Neural crest cell (in vitro differentiated cells): ENCODE measurements at places on chromosomes 5 and 9.

GRCh38 chr5:134714120-134714519, 24.2 kb upstream of the CAMLG start:
- no peak for DNase-seq

GRCh38 chr9:120344230-120344629, 235.7 kb downstream of the CDK5RAP2 start:
- DNase-seq: no peak

DNA sequence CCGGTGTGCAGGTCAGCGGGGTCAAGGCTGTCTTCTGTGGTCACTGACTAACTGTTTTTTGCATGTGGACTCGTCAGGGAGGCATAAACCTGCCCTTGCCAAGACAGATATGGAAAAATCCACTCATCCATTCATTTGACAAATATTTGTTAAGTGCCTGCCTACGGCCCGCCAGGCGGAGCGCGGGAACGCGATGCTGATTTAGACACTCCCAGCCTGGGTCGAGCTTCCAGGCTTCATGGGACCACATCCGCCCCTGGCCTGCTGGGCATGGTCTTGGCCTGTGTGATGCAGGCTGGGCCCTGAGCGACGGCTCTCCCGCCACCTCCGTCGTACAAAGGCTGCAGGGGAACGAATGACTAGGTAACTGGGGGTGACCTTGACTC, 18.1 kb downstream of the MYMK start:
- no peak for DNase-seq

GRCh38 chr5:7980881-7981280, 111.9 kb downstream of the MTRR start:
- no peak for DNase-seq

- no peak for DNase-seq
Measured at GRCh38 chr9:129435988-129436717, 184.7 kb downstream of the C9orf50 start.

DNA sequence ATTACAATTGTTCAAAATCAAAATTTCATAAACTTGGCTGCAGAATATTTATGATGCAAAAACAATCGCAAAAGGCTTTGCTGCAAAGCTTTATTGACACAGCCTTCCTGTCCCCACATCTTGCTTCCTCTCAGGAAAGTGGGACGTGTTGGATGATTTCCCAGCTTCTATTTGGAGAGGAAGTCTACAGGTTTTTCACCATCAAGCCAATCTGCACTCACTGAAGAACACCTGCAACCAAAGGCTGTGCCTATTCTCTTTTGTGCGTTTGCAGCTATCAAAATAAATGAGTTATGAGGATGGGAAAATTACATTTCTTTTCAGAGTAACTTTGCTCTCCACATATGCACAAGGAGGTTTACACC, 214.4 kb downstream of the PLK2 start:
- no peak for DNase-seq

GRCh38 chr5:34655354-34655991, 655 bp upstream of the RAI14 start:
- peak; percentile 14 for DNase-seq

DNA sequence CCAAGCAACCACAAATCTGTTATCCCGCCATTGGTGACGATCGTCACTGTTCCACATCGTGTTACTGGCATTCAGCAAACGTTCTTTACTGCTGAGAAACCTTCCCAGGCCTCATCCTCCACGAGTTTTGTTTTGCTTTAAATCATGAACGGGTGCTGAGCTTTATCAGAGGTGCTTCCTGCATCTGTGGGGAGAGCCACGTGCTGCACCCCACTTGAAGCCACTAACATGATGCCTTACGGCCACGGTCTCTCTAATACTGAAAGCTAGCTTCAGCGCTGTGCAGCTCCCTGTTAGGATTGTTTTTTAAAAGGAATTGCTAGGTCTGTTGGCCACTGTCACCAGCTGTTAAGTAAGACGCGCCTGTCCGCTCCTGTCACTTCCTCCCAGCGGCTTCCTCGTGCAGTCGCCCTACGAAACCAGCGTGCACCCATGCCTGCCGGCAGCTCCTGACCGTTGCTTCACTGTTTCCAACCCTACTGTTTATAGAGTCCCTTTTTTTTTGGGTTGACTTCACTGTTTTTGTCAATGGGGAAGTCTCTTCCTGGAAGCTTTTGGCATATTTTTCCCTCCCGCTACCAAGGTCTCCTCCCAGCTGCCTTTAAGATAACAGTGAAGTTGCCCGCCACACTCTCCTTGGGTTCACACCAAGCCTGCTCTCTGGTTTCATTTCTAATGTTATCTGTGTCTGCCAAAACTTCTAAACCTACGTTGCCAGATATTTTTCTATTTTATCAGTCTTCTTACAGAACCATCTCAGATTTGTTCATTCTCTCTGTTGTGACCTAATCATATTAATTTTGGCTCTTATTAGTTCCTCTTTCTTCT, 20.3 kb downstream of the LPCAT1 start:
- DNase-seq: no peak

- DNase-seq: no peak
Measured at GRCh38 chr5:10248378-10249260, 1.1 kb downstream of the ATPSCKMT start.
